Smooth muscle cell of bladder (primary cell): ENCODE measurements at places on chromosomes 3 and 15. TPM values are rescaled to one million over a fixed set of nuclear protein-coding genes. Genes with fewer than 3 reads are reported as not detected.

ULK3 gene
- total RNA-seq = 9.7 and 11.9 TPM in 2 replicates

LAMB2 gene
- 458 and 626 TPM in 2 replicates for total RNA-seq

KIF23 gene
- total RNA-seq = 6.7 and 9.7 TPM in 2 replicates

MELTF gene
- 4.6 and 29.0 TPM in 2 replicates for total RNA-seq

VWA5B2 gene
- not detected in 2 replicates for total RNA-seq

XYLB gene
- total RNA-seq = 3.1 and 4.1 TPM in 2 replicates

PRR20G gene
- total RNA-seq = not detected in 2 replicates

PLEKHO2 gene
- 28.0 and 30.4 TPM in 2 replicates for total RNA-seq

MESP2 gene
- total RNA-seq = 0.37 and 0.57 TPM in 2 replicates

ONECUT1 gene
- 0.09 and 0.14 TPM in 2 replicates for total RNA-seq

SAXO2 gene
- 0.65 and 3.1 TPM in 2 replicates for total RNA-seq

TPRG1 gene
- total RNA-seq = 0.43 and 0.55 TPM in 2 replicates

SPESP1 gene
- total RNA-seq = 0.43 and 3.2 TPM in 2 replicates

FOXL2NB gene
- under 0.01 TPM in 1 of 2 replicates, not detected in the other for total RNA-seq

DPPA2 gene
- not detected in 2 replicates for total RNA-seq

GABRR3 gene
- total RNA-seq = 0.09 and 0.14 TPM in 2 replicates

SERPINI2 gene
- not detected in 2 replicates for total RNA-seq

TMEM202 gene
- not detected in 2 replicates for total RNA-seq

CHMP2B gene
- total RNA-seq = 19.6 and 25.8 TPM in 2 replicates

ZNF860 gene
- total RNA-seq = 0.28 TPM in 2 replicates

FAM219B gene
- total RNA-seq = 37.1 and 37.2 TPM in 2 replicates

TEX9 gene
- total RNA-seq = 3.1 and 3.8 TPM in 2 replicates

ZBTB11 gene
- total RNA-seq = 17.2 and 18.6 TPM in 2 replicates

ADGRG7 gene
- not detected in 2 replicates for total RNA-seq

MORC1 gene
- total RNA-seq = not detected in 2 replicates

PCNP gene
- 90.3 and 104 TPM in 2 replicates for total RNA-seq

ARPIN gene
- 9.8 and 11.8 TPM in 2 replicates for total RNA-seq

QTRT2 gene
- total RNA-seq = 10.8 and 11.8 TPM in 2 replicates

CPA3 gene
- not detected in 2 replicates for total RNA-seq

CPNE4 gene
- under 0.01 TPM in 1 of 2 replicates, not detected in the other for total RNA-seq

GPR171 gene
- total RNA-seq = not detected in 2 replicates

GATA2 gene
- total RNA-seq = 1.4 and 1.8 TPM in 2 replicates

FANCD2OS gene
- total RNA-seq = not detected in 2 replicates

ROBO1 gene
- total RNA-seq = 98.5 and 150 TPM in 2 replicates

CLDN11 gene
- total RNA-seq = 563 and 624 TPM in 2 replicates

SAMMSON gene
- total RNA-seq = not detected in 2 replicates

LRRC15 gene
- 0.14 and 0.55 TPM in 2 replicates for total RNA-seq

TSC22D2 gene
- total RNA-seq = 6.1 and 7.7 TPM in 2 replicates

SKOR1 gene
- under 0.01 and 0.09 TPM in 2 replicates for total RNA-seq

ALPK3 gene
- under 0.01 and 0.37 TPM in 2 replicates for total RNA-seq

IVD gene
- 40.1 and 44.2 TPM in 2 replicates for total RNA-seq

PLCH1 gene
- total RNA-seq = under 0.01 TPM in 2 replicates

IMPG2 gene
- 0.14 and 0.18 TPM in 2 replicates for total RNA-seq

GPR27 gene
- total RNA-seq = not detected in 2 replicates

SIAH2 gene
- total RNA-seq = 21.4 and 21.9 TPM in 2 replicates

SLC2A2 gene
- total RNA-seq = 0.09 TPM in 1 of 2 replicates, not detected in the other
